ENCODE measurements at places on chromosomes 7 and 10. TPM values are rescaled to one million over a fixed set of nuclear protein-coding genes. Genes with fewer than 3 reads are reported as not detected.

GRCh38 chr10:5488272-5489161, 10.9 kb downstream of the CALML5 start:
- no peak for DNase-seq

DNA sequence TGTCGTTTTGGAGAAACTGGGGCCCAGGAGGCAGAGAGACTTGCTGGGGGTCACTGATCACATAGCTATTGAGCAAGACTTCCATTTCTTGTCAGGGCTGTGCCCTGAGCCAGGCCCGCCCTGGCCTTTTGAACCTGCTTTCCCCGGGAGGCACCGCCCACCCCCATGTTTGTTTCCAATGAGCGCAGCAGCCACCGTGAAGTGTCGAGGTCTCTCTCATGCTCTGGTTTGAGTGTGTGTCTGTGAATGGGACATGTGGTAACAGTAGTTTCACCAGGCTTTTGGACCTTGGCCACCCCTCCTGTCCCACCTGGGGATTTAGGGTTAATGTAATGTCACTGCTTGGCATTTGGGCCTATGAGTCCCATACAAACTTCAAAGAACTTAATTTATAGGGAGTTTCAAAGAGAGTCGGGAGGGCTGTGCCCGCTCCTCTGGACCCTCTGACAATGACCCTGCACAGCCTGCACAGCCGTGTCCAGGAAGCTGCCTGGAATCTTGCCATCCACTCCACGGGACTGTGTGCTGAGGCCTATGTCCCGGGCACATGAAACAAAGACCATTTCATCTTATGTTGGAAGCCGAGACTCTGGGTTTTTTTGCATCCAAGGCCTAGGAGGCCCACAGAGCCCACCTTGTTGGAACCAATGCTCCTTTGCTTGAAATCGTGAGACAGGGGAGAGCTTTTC, 6.3 kb downstream of the PRF1 start:
- DNase-seq: no peak

- no peak for DNase-seq
Observed at GRCh38 chr7:111747718-111748117, 185.4 kb upstream of the IMMP2L start.

DNA sequence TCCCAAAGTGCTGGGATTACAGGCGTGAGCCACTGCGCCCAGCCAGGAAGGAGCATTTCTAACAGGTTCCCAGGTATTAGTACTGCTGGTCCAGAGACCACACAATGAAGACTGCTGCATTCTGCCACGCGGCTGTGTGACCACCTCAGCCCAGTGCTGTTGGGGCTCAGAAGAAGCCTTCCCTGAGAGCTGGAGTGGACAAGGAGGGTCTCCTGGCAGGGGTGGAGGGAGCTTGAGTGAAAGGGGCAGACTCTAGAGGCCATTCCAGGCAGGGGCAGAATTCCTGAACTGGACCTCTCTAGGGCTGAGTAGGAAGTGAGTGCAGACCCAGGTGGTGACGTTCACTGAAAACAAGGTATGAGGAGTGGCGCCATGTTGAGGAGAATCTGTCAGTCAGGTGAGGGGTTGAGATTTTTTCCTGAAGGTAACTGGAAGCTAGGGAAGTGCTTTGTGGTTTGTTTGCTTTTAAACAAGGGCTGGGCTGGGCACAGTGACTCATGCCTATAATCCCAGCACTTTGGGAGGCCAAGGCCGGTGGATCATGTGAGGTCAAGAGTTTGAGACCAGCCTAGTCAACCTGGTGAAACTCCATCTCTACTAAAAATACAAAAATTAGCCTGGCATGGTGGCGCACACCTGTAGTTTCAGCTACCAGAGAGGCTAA, 67.6 kb downstream of the TACC2 start:
- DNase-seq: no peak

DNA sequence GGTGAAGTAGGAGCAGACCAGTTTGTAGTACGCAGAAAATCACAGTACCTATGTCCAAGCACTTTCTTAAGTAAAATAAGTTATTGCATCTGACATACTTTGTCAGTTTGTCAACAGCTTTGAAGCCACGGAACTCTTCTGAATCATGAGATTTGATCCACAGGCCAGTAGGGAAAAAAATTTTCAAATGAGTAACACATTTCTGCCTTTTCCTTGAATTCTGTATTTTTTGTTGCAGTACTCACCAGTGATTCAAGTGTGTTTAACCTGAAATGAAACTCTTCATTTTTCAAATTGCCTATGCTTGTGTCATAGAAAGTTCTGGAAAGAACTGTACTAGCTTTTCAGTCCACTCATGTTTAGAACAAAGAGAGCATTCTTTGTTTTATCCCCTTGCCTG, 337.7 kb downstream of the GATA3 start:
- DNase-seq: no peak

DNA sequence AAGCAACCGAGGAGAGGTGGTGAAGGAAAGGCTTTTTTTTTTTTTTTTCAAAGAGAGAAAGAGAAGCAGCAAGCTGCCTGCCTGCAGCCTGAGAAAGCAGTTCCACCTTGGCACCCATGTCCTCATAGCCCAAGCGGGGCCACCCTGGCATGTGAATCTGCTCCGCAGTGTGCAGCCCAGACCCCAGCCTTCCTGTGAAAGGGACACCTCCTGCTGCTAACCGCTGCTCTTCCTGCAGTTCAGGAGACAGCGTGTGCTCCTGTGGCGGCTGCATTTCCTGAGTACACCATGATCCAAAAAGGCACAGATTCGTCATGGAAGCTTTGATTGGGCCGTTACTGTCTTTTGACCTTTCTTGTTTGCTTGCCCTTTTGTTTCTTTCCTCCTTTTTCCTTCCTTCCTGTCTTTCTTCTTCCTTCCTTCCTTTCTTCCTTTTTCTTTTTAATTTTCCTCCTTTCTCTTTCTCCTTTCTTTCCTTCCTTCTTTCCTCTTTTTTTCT, 38.1 kb downstream of the IKZF1 start:
- DNase-seq: no peak

DNA sequence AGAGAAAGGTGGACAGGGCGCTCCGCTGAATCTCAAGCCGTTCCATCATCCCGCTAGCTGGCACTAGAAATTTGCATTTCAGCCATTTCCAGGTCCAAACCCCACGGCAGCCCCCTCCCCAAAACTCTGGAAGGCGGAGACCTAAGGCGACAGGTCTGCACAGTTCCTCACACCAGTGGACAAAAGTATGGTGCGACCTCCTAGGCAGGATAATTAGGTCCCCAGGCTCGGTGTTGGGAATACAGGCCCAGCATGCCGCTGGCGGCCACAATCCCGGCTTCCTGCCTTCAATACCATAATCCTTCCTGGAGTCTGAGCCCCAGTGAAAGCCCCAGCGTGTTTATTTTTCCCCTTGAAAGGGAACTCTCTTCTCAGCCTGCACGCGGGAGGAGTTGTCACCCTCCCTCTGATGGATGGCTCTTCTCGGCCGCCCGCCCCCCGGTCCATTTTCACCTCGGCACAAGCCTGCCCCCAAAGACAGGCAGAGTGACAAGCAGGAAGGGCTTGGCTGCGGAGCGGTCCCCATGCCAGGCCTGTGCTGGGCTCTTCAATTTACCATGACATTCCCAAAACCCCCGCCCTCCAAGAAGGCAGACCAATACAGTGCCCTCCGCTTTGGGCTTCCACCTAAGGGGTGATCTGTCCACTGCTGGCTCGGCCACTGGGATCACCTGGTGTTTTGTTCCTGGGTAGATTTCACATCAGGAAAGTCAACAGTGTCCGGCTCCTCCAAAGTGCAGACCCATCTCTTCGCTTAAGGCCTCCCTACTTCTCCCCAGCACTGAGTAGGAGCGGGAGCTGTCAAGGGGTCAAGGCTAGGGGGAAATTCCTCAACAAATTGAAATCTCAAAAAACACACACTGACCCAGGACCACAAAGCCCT, 2.2 kb downstream of the FGFR2 start:
- no peak for DNase-seq

Gene SBDS
- total RNA-seq: 29.4 TPM

Gene MDFIC
- total RNA-seq: 39.0 TPM
